Fibroblast of mammary gland (primary cell): ENCODE measurements at places on chromosomes 4 and X.

DNA sequence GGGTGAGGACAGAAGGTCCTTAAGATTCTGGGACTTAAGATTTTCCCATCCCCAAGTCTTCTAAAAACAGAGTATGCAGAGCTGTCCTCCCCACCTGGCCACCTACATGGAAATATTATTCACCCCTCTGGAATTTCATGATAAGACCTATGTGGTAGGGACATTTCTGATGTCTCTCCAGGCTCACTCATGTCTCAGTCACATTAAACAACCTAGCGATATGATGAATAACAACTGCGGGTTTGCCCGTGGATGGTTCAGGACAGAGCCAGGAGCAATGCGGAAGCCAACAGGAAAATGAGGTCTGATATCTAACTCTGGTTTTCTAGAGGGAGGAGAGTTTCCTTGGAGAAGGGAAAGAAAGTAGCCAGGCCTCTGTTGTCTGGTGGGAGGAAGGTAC lies 47.4 kb downstream of the TEX13A start:
- DNase-seq: no peak

DNA sequence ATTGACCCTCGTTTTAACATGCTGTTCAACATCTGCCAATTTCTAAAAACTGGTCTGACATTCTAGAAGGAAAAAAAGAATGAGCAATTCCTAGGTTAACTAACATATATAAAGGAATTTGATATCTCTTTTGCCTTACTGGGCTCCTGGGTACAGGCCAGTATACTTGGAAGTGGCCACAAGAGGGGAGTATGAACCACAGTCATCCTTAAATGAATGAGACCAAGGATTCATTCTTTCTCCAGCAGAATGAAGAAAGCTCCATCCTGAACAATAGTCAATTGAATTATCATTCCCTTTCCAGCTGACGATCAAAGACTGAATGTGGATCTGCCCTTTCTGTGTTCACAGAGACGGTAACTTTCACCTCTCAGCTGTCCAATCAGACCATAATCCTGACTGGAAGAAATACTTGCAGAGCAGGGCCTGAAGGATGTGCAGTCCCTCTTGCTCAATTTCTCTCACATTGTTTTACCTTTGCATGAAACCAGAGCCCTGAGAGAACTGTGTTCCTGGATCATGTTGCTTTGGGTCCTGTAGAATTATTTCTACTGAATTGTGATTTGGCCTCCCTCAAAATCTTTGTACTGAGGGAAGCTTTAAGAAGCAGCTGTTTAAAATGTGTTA lies 14.8 kb upstream of the SPARCL1 start:
- DNase-seq: peak; percentile 78

GRCh38 chr4:43846111-43846587 lies 602.5 kb downstream of the KCTD8 start:
- DNase-seq: no peak

DNA sequence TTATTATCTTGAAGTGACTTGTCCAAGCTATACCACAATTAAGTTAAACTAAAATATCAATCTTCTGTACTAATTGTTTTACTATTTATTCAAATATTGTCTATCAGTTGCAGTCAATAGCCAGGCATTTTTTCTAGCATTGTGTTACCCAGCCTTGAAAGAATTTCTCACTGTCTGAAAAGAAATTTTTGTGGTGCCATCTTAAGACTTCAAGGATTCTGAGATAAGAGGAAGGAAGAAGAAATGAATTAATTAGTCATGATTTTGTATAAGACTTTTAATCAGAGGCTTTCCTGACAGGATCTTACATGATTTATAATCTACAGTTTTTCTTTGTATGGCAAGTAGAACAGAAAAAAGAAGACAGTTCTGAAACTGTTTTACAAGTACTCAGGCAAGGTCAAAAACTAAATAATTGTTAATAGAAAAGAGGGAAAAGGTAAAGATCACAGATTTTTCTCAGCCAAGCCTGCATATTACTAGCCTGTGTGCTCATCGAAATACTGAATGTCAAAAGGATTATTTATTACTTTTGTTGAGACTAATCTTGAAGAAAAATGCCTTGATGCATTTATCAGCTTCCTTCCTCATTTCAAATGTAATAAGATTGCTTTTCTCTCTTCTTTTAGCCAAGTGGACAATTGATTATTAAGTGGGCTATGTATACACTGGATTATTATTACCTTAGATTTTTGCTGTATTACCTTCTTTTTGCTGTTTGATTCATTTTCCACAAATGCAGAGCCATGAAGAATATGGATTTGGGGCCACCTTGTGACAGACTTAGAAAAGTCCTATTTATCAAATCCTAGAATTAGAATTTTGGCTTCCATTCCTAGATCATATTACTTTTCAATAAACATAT lies 53.8 kb downstream of the CXCL1 start:
- DNase-seq: peak; percentile 75

DNA sequence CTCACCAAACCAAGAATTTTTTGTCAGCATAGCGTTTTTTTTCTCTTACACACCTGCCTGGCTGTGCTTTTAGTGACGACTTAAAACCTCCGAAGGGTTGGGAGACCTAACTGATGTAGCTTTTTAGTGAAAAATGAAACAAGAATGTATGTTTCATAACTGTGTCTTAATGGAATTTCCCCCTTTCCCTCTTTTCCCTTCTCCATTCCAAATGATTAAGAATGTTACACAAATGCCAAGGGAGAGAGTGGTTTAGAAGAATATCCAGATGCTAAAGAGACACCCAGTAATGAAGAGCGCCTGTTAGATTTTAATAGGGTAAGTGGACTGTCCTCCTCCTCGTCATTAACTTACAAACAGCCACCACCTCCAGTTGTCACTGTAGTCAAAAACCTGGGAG lies 33.2 kb upstream of the TBC1D14 start:
- no peak for DNase-seq

GRCh38 chrX:108344216-108344615 lies 94.0 kb downstream of the COL4A6 start:
- no peak for DNase-seq

GRCh38 chrX:119089619-119090018 lies 16.8 kb downstream of the CT47C1 start:
- DNase-seq: no peak

DNA sequence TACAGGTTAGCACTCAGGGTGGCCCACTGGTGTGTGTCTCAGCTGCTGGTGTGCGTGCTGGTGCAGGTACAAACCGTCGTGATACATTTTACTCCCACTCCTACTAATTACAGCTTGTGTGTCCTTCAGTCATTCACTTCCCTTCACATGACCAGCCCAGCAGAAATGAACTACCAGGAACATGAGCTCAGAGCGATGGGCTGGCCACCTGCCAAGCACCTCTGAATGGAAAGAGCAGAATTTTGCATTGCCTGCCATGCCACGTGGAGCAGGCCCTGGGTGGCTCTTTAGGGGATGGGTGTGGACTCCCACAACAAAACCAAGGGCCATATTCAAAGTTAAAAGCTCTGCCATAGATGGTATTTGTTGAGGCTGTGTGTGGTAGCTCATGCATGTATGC lies 58.9 kb upstream of the PGM2 start:
- DNase-seq: peak; percentile 59

- DNase-seq: no peak
Measured at GRCh38 chrX:29935455-29935854, 279.9 kb upstream of the MAGEB2 start.

GRCh38 chrX:19904778-19905367 lies 17.5 kb upstream of the SH3KBP1 start:
- peak; percentile 57 for DNase-seq

DNA sequence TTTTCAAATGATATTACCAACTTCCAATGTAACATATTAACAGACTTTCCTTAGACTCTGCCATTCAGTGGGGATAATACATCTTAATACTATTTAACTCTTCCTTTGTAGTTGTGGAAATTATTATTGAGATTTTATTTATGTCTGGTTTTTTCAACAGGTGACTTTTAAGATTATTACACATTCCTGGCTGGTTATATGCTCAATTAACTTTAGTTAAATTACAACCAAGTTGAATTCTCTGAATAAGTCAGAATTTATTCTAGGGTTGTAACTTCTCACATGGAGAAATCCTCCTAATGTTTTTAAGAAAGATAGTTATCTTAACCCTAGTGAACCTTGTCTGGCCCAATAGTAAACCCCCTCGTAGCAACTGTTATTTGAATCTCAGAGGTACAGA lies 107.3 kb downstream of the SLC10A6 start:
- DNase-seq: no peak

DNA sequence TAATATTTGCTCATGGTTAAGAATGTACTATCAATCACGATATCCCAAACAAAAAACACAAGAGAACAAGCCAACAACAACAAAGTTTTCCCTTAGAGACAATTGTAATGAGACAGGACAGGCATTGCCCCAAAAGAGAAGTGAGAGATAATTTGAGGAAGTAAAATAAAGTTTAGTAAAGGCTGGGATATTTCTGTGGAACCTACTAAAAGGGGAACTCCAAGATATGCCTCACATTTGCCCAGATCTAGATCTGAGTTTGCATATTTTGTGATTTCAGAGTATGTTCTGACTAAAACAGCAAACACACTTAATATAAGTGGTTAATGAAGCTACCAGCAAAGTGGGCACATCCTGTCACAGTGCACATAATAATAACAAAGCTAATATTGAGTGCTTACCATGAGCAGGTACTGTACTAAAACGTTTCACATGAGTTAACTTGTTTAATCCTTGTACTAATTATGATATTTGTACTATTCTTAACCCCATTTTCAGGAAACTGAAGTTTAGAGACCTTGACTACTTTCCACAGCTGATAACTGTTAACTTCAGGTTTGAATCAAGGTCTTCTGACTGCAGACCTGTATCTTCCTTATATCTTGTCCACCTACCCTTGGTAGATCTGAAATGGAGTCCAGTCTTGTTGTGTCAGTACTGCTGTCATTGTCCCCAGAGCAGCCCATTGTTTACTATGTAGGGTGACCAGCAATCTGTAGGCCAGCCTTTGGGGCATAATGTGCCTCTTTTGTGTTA lies 26.0 kb upstream of the BMP2K start:
- DNase-seq: peak; percentile 20

DNA sequence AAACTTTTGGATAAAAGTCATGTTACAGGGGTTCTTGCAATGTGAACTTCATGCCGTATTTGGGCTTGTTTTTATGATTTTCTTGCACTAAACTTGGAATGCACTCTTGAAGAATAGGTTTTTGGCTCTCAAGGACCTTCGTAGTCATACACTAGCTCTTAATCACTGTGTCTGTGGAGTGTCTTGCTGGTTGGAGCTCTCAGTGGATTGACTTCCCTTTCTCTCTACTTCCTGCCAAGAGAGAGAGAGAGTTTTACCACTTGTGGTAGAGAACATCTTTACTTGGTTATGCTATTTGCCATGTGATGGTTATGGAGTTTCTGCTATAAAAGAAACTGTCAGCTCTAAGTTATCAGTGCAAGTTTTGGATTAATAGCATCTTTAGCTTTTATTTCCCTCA lies 112.4 kb downstream of the BMPR1B start:
- peak; percentile 21 for DNase-seq

- no peak for DNase-seq
Measured at GRCh38 chrX:13775837-13776236, 41.1 kb downstream of the GPM6B start.

DNA sequence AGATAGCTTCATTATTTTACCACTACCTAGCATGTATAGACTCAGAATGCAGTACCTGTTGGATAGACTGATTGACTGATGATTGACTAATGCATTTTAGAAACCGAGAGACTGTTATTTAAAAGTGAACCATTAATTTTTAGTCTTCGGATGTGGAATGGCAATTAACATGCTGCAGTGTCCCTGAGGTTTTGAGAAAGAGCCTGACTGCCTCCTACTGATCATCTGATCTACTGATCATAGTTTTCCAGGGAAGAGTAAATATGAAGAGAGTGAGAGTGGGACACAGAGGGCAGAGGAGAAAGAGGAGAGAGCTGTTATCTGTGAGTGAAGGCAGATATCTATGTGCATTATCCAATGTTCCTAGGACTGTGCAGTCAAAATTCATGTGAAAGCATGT lies 764.7 kb downstream of the TRIML1 start:
- DNase-seq: peak; percentile 11

DNA sequence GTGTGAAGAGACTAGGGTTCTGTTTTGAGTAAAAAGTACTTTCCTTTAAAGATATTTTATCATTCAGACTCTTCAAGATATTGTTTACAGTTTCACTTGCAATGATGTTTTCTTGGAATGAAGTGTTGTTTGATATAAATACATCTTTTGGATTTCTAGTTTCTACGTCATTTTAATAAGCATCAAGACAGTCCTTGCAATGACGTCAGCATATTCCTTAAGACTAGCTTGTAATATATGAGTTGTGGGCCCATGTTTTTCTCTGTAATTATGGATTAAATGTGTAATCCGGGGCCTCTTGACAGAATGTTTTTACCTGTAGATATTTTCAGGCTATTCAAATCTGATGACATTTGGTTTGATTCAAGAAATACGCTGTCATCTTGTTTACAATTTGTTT lies 66.1 kb downstream of the RBMX2 start:
- no peak for DNase-seq

GRCh38 chr4:67366311-67366861 lies 178.9 kb downstream of the CENPC start:
- DNase-seq: no peak
